ENCODE measurements at places on chromosomes 2 and 18. TPM values are rescaled to one million over a fixed set of nuclear protein-coding genes. Genes with fewer than 3 reads are reported as not detected.

The ZBTB7C gene
- not detected for polyA plus RNA-seq

The KCNJ13 gene
- polyA plus RNA-seq = 0.09 TPM

The PARD6G gene
- polyA plus RNA-seq = not detected

The UGT1A4 gene
- polyA plus RNA-seq = not detected

The ALLC gene
- polyA plus RNA-seq = not detected

The RAPH1 gene
- polyA plus RNA-seq = not detected

The R3HDM1 gene
- 18.1 TPM for polyA plus RNA-seq

The SCN9A gene
- not detected for polyA plus RNA-seq

The ABHD1 gene
- polyA plus RNA-seq = 0.35 TPM

The PPP1R1C gene
- polyA plus RNA-seq = not detected

The ARL4C gene
- 20.6 TPM for polyA plus RNA-seq

The KCNE4 gene
- polyA plus RNA-seq = not detected

The KCNJ3 gene
- polyA plus RNA-seq = not detected

The EFEMP1 gene
- not detected for polyA plus RNA-seq

The THSD7B gene
- not detected for polyA plus RNA-seq

The ZNF385B gene
- not detected for polyA plus RNA-seq

The TXNDC2 gene
- polyA plus RNA-seq = not detected

The RTN4 gene
- polyA plus RNA-seq = 50.9 TPM

The SERPINB4 gene
- not detected for polyA plus RNA-seq

The RAX gene
- not detected for polyA plus RNA-seq
